ENCODE measurements at places on chromosomes 4 and X.

DNA sequence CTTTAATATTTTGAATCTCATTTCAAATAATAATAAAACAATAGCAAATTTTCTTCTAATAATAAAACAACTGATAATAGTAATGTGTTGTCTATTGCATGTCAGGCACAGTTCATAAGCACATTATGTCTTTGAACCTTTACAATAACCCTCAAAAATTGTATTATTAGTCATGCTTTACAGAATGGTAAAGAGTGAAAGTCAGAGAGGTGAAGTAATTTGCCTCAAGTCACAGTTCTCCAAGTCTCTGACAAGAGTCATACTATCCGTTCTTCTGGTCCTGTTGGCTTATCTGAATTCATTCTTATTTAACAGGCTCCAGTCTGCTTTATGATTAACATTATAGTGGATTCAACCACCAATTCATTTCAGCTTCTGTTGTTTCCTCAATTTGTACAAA is 313.0 kb downstream of the AFF2 start:
- DNase-seq, result no peak

- no peak for DNase-seq
These were observed 34.8 kb upstream of the DCK start for GRCh38 chr4:70958681-70959080.

DNA sequence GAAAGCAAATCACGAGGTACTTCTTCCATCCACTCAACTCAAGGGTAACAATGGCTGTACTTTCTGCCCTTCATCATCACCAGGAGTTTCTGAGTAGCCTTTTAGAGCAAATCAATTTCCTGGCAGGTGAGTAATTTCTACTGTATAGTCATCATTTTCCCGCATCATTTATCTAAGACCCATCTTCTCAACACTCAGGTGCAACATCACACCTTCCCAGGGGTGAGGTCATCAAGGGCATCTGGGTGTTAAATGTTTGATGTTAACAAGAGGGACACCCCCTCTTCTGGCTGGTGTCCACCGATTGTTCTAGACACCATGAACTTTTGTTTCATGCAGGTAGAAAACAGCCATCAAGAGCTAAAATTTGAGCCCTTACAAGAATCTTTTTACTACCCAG is 313.4 kb upstream of the MAGEB2 start:
- no peak for DNase-seq

GRCh38 chr4:137384476-137384875 is 147.8 kb downstream of the PCDH18 start:
- no peak for DNase-seq

DNA sequence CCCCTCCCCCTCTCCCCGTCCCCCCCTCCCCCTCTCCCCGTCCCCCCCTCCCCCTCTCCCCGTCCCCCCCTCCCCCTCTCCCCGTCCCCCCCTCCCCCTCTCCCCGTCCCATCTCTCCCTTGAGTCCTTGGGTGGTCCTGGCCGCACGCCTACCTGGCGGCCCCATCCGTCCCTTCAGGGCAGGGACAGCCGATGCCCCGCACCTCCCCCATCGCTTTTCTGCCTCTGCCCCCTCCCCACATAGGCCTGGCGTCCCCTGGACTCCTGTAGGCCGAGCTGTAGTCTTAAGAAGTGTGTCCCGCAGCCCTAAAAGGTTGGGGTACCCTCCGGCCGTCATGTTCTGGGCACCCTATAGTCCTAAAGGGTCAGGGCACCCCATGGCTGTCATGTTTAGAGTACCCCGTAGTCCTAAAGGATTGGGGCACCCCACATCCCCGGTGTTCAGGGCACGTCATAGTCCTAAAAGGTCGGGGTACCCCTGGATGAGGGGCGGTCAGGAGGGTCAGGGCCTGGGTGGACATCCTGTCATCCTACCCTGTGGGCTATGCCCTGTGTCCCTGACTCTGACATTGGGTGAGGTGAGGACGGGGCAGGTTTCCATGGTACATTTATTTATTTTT is 10.8 kb upstream of the GTPBP6 start:
- no peak for DNase-seq

- DNase-seq, result no peak
These were observed 546.5 kb upstream of the GALNTL6 start for GRCh38 chr4:171266671-171267070.

DNA sequence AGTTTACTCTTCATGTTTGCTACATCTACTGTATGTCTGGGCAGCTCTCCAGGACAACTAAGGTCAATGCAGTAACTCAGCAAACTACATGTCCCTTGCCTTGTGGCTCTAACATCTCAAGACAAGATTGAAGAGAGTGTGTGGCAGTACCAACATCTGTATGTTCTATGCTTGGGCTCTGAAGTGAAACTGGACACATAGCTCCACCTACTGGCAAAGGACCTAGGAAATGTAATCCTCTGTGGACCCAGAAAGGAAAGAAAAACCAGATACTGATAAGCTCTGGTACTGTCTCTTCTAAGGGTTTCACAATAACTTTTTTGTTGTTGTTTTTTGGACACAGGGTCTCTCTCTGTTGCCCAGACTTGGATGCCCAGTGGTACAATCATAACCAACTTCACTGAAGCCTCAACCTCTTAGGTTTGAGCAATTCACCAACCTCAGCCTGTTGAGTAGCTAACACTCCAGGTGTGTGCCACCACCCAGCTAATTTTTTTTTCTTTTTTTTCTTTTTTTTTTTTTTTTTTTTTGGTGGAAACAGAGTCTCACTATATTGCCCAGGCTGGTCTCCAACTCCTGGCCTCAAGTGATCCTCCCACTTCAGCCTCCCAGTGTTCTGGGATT is 64.1 kb downstream of the QDPR start:
- peak; percentile 23 for DNase-seq

- no peak for DNase-seq
These were observed 51.4 kb downstream of the PTTG2 start for GRCh38 chr4:38011511-38012162.

- no peak for DNase-seq
These were observed 30.9 kb downstream of the NIPAL1 start for GRCh38 chr4:48047421-48047844.

DNA sequence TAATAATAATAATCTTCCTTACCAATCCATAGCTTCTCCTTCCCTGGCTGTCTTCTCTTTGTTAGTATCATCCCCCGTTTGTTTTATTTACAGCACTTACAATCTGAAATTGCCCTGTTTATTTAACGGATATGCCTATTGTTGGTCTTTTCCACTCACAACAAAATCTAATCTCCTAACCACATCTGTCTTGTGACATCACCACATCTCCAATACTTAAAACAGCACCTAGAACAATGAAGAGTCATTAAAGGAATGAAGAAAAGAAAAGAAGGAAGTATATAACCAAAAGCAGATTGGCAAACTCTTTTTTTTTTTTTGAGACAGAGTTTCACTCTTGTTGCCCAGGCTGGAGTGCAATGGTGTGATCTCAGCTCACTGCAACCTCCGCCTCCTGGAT is 38.7 kb upstream of the JADE1 start:
- no peak for DNase-seq

DNA sequence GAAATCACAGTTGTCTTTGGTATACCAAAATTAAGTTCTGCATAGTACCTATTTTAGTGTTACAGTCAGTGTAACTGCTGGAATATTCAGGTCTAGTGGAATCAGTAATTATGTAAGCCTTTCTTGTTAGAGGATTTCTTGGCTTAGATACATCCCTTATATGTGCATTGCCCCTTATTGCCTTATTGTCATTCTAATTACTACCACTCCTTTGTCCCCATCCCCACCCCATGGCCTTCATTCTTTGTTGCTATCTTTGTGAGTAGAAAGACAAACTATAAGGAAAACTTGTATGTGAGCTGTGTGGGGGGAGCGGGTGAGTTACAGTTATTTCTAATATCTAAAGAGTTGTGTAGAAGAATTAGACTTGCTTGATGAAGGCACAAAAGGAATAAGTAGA is 36.9 kb upstream of the RPA4 start:
- DNase-seq, result no peak

DNA sequence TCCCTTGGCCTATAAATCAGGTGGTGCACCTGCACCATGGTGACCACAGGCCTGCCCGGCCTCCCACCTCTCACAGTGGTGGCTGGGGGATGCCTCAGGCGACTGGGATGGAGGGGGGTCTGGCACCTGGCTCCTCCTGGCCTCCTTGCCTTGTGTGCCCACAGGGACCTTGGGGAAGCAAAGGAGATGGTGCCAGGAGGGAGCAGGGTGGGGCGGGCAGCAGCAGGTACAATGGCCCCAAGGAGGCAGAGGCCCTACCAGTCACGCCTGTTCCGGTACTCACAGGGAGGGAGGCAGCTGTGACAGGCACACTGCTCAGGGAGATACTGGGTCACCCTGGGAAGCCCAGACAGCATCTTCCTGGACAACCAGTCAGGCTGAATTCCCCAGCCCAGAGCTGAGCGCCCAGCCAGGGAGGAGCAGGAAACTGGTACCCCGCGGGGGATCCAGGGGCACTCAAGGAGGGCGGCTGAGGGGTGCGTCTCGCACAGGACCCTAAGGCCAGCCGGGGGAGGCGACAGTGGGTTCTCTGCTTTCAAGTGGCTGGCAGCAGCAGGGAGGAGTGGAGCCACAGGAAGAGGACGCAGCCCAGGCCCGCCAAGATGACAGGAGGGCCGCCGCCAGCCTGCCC is 1.2 kb upstream of the TREX2 start:
- no peak for DNase-seq

GRCh38 chr4:169070895-169071218 is 60.8 kb upstream of the CBR4 start:
- no peak for DNase-seq

GRCh38 chr4:124939908-124940307 is 227.4 kb upstream of the ANKRD50 start:
- no peak for DNase-seq

GRCh38 chrX:123906557-123907316 is 46.9 kb downstream of the XIAP start:
- DNase-seq, result no peak

GRCh38 chrX:131571348-131571747 is 27.5 kb downstream of the OR13H1 start:
- DNase-seq, result no peak

GRCh38 chr4:186934244-186934643 is 210.6 kb upstream of the FAT1 start:
- DNase-seq, result no peak

DNA sequence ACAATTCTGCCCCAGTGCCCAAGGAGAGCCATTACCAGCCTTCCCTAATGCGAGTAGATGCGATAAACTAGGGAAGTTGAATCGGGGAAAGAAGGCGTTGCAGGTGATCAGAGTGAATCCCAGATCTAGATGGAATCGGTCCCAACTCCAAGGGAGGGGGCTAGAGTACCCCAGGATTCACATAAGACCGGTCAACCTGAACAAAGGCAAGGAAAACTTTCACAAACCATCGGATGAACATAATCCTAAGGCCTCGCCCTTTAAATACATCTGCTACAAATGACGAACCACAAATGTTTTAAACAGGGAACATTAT is 11.2 kb upstream of the ZCCHC13 start:
- DNase-seq, result no peak

GRCh38 chrX:155434906-155435743 is 23.3 kb downstream of the F8A3 start:
- no peak for DNase-seq

GRCh38 chr4:7259039-7259438 is 66.7 kb downstream of the SORCS2 start:
- DNase-seq, result no peak

DNA sequence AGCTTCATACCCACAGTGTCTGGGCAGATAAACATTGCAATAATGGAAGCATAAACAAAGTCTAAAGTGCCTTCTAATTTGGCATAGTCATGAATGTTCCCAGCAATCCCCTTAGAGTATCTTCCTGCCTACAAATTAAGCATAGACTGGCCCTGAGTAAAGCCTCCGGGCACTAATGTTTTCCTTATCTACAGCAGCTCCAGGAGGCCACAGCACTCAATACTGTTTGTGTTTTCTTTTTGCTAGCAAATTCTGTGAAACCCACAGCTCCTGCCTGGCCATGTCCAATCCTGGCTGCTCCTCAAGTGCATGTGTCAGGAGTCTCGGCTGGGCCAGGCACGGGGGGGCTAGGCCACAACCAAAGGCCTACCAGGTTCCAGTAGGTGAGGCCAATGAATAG is 102.7 kb upstream of the TBC1D9 start:
- no peak for DNase-seq

DNA sequence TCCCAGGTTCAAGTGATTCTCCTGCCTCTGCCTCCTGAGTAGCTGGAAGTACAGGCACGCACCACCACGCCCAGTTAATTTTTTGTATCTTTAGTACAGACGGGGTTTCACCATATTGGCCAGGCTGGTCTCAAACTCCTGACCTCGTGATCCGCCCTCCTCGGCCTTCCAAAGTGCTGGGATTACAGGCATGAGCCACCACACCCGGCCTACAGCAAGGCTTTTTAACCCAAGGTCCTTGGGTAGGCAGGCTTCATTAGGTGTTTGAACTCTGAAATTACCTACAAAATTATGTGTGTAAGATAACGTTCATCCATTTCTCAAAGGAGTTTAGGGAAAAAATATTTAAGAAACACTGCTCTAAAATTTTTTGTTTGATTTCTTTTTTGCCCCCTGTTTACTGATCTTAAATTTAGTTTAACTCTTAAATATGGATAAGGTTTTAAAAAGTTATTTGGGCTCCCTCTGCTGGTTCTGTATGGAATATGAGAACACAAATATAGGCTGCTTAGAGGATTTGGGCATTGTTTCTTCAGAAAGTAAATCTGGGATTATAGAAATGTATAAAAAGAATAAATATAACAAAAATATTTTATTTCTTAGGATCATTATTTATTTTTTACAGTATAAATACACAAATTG is 92.8 kb downstream of the CBR4 start:
- DNase-seq, result no peak

DNA sequence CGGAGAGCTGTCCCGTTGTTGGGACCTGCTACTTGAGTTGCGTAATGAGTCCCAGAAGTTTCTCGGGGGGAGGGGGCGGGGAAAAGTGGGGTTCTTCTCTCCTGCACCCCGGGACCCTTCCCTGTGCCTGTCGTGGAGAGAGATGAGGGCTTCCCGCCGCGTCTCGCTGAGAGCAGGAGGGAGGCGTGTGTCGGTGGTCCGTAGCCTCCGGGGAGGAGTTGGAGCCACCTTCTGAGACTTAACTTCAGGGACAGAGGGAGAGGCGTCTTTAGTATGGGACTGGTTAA is 698 bp downstream of the AFF1 start:
- DNase-seq, result no peak

GRCh38 chrX:1164322-1165288 is 47.8 kb downstream of the CRLF2 start:
- no peak for DNase-seq

DNA sequence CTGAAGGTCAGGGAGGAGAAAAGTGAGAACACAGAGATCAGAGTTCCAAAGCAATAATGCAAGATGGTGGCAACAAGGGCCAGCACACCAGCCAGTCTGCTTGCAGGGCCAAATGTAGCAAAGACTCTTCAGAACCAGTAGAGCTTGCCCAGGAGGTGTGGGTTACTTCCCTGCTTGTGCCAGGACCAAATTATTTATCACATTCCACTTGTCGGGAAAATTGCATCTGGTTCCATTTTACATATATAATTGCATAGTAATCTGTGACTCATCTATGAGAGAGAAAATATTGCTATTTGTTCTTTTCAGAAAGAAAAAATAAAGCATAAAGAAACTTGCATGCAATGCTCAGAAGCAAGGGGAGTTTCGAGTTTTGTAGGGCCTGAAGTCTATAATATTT is 41.4 kb downstream of the MAML3 start:
- no peak for DNase-seq

- DNase-seq, result no peak
These were observed 132.1 kb downstream of the NSUN7 start for GRCh38 chr4:40881851-40882250.

GRCh38 chr4:98602270-98602669 is 56.1 kb downstream of the TSPAN5 start:
- DNase-seq, result no peak
